Activated B cell treated with CpG ODN at 0.5 μM for 24 hours (primary cell): ENCODE measurements at places on chromosomes 6 and 20. TPM values are rescaled to one million over a fixed set of nuclear protein-coding genes. Genes with fewer than 3 reads are reported as not detected.
A peak's percentile ranks its signal among the peaks of the same experiment; 100 is the strongest.

The SUMO4 gene
- 6.7 and 7.9 TPM in 2 replicates for total RNA-seq

The EYS gene
- not detected in 2 replicates for total RNA-seq

The SLC22A3 gene
- not detected in 2 replicates for total RNA-seq

The OR2H1 gene
- total RNA-seq, result not detected in 2 replicates

The RUNX2 gene
- total RNA-seq, result 1.8 and 2.0 TPM in 2 replicates

The MAS1 gene
- total RNA-seq, result not detected in 2 replicates

The CCDC28A gene
- 14.0 and 14.6 TPM in 2 replicates for total RNA-seq

The CAGE1 gene
- total RNA-seq, result 0.07 and 0.20 TPM in 2 replicates

DNA sequence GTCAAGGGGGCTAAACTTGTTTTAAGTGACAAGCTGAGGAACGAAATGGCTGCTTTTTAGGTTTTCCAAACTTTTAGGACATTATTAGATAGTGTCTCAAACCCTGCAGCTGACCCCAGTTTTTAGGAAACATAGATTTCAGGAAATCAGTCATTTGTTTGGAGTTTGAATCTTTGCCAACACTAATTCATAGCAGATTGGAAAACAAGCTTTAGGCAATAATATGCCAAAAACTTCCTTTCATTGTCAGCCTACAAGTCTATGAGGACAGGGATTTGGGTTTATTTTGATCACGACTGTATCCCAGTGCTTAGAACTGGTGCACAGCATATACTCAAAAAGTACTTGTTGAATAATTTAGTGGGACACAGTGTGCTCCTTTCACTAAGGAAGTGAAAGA lies 123.2 kb downstream of the TINAG start:
- no peak for DNase-seq

GRCh38 chr6:27795697-27796494 lies 116.3 kb downstream of the OR2B2 start:
- no peak for DNase-seq

- DNase-seq, result no peak
Observed at GRCh38 chr6:81696524-81696923, 56.0 kb downstream of the TENT5A start.

DNA sequence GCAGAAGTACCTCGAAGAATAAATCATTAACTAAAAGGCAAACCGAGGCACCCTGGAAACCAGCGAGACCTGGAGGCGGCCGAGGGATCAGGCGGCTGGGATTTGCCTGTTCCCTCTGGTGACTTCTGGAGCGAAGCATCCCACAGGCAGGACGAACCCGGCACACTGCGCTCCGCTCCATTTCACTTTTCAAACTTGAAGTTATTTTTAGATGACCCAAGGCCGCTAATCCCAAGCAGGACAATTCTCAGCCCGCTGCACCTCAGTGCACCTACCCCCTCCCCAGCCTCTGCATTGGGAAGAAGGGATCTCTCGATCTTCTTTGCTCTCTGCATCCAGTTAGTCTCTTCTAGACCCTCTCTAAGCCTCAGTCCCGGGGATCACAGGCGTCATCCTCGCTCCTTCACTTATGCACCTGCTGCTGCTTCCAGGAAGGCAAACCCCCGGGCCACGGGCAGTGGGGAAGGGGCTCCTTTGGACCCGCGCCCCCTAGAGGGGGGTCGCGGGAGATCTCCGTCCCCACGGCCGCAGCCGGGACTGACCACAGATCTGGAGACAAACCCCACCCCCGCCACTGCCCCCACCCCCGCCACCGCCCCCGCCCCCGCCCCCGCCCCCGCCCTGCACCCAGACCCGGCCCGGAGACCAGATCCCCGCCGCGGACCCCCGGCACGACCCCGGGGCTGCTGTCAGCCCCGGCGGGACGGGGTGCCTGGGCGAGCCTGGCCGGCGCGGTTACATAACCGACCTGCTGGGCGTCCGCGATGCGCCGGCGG lies 636 bp downstream of the RCAN2 start:
- DNase-seq, result peak; percentile 14

DNA sequence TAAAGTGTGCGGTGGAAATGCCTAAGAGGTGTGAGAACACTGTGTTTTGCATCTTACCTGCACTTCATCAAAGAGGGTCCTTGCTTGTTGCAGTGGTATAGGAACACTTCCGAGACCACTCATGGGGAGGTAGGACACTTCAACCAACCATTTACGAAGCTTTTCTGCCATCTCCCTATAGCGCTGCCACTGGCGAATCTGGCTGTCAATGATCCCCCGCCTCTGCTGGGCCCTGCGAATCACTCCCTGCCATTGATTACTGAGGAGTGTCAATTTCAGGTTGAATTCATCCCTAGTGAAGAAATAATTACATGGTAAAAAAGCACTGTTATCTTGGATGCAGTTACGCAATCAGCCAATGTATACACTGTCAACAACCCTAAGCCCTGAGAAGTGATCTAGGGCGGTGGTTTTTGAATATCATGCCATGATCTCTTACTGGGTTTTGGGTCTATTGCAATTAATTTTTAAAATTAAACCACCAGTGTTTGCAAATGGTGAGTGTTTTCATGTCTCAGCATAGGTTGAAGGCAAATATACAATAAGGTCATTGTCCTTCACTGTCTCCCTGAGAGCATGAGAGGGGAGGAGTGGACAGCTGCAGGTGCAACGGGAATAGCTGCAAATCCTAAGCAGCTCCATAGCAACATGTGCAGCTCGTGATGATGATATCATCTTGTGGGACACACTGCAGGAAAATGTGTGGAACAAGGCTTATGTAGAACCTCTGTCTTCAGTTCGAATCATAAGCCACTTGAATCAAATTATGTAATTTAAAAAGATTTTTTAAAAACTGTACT lies 400.6 kb downstream of the ESR1 start:
- DNase-seq, result no peak

DNA sequence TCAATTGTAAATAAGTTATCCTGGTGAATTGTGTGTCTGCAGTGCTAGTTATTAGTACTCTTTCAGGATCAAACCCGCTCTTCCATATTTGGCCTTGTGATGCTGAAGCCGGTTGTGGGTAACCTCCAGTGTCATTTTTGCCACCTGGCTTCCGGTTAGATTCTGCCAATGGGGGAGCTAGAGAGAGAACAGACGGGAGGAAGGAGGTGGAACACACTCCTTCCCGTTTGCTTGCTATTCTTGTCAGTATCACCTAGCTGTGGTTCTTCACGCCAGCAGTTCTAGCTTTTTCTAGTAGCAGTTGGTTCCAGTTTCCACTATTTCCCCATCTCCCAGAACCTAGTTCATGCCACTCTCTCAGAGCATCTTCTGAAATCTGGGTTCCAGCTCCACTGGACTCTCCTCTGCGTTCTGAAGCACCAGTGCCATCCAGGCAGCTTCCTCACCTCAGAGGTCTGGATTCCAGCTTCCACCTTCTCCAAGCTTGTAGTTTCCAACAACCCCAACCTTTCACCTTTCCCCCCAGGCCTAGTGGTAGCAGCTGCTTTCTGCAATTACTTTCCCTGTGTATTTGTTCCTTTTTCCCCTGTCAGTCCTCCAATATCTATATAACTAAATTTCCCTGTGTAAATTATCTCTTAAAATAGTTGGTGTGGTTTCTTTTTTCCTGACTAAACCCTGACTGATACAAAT lies 46.9 kb upstream of the LOC128125822 start:
- DNase-seq, result no peak

DNA sequence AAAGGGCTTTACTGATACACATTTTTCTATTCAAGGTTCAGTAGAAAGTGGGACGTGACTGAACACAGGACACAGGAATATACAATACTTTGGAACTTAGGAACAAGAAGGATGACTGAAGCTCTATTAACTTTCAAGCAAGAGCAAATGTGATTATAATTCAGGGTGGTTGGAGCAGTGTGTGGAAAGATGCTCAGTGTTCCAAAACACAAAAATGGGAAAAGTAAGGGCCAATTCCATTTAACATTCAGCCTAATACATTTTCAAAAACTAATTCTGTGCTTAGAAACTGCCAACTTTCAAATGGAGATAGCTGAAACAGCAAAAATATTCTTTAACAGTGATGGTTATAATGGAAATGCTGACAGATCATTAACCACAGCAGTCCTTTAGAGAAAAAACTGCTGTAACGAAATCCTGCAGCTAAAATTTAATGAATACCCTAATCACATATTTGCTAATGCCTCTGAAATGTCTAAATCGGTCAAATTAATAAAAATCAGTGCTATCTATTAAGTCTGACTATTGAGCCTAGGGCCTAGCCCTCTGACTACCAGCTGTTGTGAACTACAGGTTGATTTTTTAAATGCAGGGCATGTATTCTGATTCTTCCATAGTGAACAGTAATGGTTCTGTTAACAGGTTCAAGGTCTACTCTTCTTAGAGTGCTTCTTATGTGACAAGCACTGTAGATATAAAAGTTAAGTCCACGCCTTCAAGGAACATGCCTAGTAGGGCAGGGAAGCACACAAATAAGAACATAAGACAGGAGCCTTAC lies 45.9 kb downstream of the RARS2 start:
- DNase-seq, result no peak

DNA sequence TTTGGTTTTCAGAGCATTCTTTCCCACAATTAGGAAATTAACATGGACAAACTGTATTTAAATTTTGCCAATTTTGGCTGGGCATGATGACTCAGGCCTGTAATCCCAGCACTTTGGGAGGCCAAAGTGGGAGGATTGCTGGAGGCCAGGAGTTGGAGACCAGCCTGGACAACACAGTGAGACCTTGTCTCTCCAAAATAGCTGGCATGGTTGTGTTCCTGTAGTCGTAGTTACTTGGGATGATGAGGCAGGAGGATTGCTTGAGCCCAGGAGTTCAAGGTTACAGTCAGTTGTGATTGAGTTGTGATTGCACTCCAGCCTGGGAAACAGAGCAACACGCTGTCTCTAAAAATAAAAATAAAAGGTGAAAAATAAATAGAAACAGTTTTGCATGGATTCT lies 15.0 kb downstream of the PANK2 start:
- DNase-seq, result no peak

DNA sequence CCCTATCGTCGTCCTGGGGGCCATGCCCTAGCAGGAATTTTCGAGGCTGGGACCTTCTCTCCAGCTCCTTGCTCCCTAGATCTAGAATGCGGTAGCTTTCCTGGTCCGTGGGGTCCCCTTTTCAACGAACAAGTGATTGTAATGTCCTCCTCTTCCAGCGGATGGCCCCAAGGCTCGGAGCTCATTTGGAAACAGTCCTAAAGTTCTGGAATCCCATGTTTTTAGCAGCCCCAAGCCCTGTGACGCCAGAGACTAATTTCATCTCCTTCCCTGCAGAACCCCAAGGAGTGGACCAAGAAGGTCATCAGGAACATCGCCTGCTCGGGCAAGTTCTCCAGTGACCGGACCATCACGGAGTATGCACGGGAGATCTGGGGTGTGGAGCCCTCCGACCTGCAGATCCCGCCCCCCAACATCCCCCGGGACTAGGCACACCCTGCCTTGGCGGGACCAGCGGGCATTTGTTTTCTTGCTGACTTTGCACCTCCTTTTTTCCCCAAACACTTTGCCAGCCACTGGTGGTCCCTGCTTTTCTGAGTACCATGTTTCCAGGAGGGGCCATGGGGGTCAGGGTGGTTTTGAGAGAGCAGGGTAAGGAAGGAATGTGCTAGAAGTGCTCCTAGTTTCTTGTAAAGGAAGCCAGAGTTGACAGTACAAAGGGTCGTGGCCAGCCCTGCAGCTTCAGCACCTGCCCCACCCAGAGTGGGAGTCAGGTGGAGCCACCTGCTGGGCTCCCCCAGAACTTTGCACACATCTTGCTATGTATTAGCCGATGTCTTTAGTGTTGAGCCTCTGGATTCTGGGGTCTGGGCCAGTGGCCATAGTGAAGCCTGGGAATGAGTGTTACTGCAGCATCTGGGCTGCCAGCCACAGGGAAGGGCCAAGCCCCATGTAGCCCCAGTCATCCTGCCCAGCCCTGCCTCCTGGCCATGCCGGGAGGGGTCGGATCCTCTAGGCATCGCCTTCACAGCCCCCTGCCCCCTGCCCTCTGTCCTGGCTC lies 48.5 kb downstream of the PYGB start:
- no peak for DNase-seq

- no peak for DNase-seq
Observed at GRCh38 chr20:53642196-53643030, 48.8 kb upstream of the ZNF217 start.

DNA sequence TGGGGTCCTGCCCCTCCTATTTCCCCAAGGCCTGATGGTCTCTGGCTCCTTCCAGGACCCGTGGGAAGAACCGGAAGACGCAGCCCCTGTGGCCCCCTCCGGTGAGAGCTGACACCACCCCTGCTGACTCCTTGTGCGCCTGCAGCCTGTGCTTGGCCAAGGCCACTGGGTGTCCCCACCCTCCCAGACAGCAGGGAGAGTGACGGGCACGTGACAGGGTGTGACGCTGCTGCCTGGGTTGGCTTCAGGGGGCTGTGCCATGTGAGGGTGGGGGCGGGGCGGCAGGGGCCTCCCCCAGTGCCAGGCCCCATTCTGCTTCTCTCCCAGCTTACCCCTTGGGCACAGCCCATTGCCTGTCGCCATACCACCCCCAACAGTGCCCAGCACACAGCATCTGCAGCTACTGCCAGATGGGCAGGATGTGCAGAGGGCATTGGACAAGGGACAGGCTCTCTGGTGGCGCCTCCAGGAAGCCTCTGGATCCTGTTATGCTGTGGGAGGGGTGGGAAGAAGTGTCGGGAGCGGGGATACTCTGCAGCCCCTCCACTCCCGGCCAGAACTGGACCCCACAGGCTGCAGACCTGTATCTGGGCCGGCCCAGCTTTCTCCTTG lies 2.9 kb downstream of the BIRC7 start:
- DNase-seq, result no peak

GRCh38 chr20:58239216-58239615 lies 10.8 kb upstream of the ANKRD60 start:
- DNase-seq, result no peak

DNA sequence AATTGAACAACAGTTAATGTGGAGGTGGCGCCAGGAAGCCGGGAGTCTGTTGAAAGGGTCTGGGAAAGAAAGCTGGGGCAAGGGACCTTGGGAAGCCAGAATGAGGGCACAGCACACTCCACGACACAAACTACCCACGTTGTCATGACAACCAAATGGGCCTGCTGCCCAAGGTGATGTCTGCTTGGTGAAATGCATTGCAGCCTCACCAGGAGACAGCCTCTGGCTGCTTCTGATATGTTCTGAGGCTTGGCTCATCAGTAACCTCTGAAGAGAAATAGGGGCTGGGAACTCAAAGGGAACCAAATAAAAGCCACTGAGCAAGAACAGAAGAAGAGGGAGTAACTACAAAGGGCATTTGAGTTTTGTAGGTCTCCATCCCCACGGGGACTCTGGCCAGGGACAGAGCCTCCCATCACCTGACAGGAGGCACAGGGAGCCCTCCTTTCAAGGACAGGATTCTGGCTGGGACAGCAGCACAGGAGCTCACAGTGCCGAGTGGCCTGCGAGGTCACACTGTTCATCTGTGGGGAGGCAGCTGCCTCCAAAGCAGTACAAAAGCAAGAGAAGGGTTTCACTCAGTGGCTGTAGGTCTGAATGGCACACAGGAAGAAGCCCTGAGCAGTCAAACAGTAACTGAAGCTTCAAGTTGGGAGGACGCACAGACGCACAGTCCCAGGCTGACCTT lies 44.6 kb upstream of the KCNK16 start:
- DNase-seq, result no peak
